ENCODE measurements at places on chromosomes 1 and 21.
A peak's percentile ranks its signal among the peaks of the same experiment; 100 is the strongest.

DNA sequence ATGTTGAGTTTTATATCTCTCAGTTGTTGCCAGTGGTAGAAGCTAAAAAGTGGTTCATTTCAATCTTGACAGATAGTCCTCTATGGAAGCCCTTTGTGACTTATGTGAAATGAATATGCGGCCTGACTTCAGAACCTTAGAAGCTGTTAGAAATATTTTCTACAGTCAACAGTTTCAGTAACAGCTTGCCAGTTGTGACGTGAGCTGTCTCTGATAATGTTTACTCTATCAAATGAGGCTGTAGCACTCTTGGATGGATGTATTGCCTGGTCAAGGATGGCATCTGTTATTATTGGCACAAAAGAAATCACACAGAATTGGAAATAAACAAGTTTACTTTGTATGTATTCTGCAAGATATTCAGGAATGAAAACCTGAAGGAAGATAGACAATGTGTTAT lies 31.9 kb downstream of the SNX7 start:
- DNase-seq = no peak

GRCh38 chr21:42238185-42238934 lies 19.4 kb downstream of the ABCG1 start:
- no peak for DNase-seq

DNA sequence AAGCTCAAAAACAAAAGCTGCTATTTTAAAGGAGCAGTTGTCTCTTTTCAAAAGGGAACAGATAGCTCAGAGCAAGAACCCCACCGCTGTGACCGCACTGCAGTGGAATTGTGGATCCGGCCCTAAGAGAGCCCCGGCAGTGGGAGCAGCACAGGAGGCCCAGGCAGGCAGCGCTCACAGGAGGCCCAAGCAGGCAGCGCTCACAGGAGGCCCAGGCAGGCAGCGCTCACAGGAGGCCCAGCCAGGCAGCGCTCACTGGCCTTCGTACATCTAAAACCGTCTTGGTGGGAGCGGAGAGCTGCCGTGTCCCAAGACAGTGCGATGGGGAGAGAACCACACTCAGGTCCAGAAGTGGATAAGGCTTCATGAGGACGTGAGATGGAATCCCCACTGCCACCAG lies 4.0 kb downstream of the TFF3 start:
- DNase-seq = no peak

GRCh38 chr1:204634260-204634910 lies 51.2 kb downstream of the LRRN2 start:
- DNase-seq = no peak

DNA sequence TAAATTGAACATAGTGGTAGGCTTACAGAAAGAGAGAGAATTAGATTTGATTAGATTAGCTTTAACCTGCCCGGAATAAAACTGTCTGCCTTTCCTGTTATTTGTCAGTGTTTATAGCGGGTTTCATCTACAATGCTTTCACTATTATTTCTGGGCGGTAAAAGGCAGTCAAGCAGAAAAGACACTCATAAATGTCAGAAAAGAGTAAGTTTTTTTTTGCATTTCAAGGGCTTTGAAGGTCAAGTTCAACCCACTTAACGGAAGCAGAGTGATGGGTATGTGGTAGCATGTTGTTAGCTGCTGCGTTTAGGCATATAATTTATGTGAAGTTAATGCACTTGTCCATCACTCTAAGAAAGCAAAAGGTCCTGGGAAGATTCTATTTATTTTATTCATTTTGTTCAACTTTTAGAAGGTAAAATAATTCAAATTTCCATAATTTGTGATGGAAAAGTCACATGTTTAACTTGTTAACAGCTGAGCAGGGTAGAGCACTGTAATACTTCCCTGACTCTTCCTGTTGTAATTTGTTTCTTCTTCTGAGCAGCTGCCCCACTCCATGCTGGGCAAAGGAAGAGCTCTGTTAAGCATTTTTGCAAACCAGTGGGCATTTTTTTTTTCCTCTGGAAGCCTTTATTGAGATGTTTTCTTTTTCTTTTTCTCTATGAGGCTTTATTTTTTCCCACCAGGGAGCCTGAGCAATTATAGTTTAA lies 220.1 kb downstream of the ST6GALNAC3 start:
- DNase-seq = peak; percentile 16

- no peak for DNase-seq
Measured at GRCh38 chr1:44786841-44787426, 1.0 kb downstream of the BEST4 start.

DNA sequence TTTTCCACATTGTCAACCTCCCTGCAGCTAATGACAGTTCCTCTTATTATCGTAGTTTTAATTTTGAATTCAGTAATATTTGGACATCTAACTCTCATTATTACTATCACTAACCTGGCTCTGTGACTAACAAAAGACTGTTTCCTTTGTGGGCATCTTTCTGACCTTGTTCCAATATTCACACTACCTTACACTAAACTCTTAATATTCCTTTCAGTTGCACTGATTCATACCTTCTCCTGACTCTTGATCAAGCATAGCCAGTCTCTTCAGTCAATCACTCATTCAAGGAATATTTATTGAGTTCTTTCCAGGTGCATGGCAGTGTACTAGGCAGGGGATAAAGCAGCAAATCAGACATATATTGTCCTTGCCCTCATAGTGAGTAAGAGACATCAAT lies 7.8 kb upstream of the CTNNBIP1 start:
- no peak for DNase-seq

- DNase-seq = peak; percentile 40
Measured at GRCh38 chr1:107358619-107359327, 217.9 kb downstream of the NTNG1 start.

DNA sequence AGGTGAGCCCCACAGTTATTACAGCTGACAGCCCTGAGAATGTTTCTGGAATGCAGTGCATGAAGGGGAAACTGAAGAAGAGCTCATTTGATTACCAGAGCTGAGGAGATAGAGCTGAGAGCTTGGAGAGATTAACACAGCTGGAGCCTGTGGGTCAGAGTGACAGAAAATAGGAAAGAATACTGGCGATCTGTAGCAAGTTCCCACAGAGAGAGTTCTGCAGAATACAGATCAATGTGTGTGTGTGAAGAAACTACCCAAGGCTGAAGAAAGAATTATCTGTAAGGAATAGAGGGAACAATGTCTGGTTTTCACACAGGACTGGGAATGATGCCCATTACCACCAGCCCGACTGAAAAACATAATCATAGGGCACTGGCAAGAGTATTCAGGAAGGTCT lies 103.6 kb upstream of the SNX7 start:
- DNase-seq = no peak

GRCh38 chr1:218514689-218515088 lies 169.6 kb downstream of the TGFB2 start:
- DNase-seq = no peak

- no peak for DNase-seq
Measured at GRCh38 chr21:14308234-14308633, 74.7 kb downstream of the HSPA13 start.

DNA sequence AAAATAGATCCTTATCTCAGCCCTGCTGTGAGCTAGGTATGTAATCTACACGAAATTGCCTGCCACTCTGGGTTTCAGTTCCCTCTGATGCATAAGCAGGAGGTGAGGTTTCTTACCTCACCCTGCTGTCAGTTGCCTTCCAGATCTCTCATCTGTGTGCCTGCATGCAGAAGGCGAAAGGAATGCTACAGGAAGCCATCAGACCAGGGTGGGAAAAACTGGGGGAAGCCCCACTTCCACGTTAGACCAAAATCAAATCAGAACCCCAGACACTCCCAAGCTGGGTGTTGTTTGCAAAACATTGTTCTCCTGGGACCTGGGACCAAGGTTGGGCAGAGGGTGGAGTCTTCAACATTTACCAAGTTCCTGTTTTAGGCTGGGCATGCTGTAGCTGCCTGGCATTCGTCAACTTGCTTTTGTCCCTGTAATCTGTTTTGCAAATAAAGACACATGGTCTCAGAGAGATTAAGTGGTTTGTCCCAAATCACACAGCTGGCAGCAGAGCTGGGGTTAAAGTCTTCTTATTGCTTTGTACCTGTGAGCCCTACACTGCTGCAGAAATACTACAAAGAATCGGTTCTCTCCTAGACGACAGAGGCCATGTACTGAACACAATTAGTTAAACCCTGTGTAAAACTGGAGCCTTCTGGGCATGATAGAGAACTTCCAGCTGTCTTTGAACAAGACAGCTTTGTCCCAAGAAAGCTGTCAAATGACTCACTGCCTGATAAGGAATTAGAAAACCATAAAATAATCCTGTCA lies 389.7 kb upstream of the RUNX1 start:
- DNase-seq = no peak

DNA sequence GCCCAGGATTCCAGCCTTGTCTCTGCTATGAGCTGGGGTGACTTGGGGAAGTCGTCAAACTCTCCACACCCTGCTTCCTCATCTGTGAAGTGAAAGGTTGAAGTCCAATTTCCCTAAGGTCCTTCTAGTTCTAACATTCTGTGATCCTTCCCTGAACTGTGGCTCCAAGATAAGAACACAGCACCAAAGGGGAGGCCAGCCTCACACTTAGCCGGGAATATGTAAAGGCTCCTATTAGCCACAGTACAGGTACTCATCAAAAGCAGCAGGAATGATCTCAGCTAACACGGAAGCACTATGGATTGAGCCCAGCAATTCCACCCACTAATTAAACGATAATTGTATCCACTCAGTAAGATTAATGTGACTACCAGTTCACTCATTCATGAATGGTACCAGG lies 4.0 kb downstream of the SLC30A10 start:
- no peak for DNase-seq

GRCh38 chr21:21183092-21183491 lies 184.9 kb downstream of the NCAM2 start:
- DNase-seq = no peak

DNA sequence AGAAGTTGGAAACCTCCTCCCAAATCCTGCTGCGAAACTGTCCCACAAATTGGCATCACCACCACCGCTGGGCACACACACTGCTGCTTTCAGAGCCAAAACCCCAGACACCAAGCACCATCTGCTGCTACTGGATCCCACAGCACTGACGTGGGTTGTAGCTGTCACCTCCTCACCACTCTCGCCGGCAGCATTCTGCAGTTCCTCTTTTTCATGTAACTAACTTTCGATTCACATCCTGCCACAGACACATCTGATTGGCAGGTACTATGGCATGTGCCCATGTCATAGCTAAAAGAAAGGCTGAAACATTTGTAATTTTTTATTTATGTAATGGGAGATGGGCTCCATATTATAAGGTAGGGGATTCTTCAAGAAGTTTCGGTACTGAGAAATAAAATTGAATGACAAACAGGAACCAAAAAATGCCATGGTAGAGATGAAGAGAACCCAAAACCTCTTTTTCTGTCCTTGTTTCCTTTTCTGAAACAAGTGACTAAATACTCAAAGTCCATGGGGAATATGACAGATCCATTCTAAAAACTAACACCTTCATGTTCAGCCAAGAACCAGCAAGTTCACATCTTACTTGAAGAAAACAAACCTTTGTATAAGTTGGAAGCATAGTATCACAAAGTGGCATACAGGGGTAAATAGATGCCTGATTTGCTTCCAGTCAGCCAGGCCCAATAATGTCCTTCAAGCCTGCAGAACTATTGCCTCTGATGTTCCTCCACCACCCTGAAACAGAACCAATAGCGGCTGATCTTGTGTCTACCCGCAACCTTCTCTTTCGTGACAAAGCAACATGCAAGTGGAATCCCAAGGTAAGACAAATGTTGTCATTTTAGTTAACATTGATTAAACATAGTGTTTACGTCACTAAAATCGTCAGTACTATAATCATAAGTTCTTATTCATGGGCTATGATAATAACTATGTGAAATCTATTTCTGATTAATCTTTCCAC lies 26.6 kb upstream of the RGS13 start:
- no peak for DNase-seq

DNA sequence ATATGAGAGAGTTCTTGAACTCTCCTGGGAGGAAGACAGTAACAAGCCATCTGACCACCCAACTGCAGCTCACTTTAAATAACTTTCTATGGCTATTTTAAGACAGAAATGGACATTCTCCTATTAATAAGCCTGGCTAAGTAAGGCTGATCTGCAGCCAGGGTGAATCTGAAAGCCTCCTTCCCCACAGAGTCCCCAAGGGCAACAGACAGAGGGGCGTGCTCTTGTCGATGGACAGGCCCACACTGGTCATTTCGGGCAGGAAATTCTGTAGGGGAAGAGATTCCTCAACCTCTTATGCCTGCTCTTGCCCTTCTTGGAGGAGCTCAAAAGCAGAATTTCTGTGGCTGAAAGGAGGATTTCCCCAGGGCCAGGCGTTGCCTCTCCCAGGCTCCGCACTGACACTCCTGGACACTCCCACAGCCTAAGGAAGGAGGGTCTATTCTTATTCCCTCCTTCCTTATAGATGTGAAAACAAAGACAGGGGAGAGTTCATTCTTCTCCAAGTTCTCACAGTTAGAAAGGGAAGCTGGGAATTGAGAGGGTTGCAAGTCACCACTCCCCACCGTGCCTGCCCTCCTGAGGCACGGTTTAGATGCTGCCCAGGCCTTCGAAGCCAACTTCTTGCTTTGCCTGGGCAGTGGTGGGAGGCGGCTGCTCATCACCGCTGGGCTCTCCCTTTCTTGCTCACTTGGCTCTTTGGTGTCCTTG lies 17.9 kb upstream of the KANK4 start:
- no peak for DNase-seq

GRCh38 chr1:100670083-100670482 lies 49.5 kb upstream of the VCAM1 start:
- DNase-seq = no peak

DNA sequence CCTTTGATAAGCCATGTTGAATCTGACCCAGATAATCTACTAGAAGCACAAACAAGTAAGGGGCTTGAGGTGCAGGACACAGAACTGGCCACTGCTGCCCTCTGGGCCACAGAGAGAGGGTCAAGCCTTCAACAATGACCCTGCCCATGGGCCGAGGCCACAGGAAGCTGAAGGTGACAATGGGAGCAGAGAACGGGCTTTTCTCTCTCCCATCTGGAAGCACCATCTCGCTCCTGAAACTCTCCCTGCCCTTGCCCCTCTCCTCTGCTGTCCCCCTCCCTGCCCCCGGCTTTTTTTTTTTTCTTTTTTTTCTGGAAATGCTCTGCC lies 133.1 kb upstream of the DUSP10 start:
- DNase-seq = no peak

DNA sequence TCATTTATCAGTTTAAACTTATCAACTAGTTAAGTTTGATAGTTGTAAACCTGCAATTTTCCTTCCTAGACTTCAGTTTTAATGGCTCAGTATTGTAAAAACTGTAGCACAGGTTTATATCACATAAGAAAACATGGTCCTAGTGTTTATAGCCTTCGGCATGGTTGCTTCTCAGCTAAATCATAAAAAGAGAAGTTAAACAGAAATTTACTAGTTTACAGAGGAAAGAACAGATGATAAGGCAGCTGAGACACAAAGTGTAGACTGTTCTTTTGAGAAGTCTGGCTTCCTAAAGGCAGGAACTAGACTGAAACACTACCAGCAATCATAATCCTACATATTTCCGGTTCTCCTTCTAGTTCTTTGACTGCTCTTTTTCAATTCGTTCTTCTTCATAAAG lies 39.8 kb downstream of the WNT2B start:
- no peak for DNase-seq

GRCh38 chr21:40011371-40011770 lies 144.1 kb downstream of the PCP4 start:
- no peak for DNase-seq

- DNase-seq = no peak
Measured at GRCh38 chr21:41681348-41681801, 85.5 kb downstream of the RIPK4 start.

- DNase-seq = no peak
Measured at GRCh38 chr1:35452106-35452774, 105.0 kb downstream of the KIAA0319L start.

Data from NCI-H1417 treated with DMSO at 0.1 percent for 48 hours (cell line).